ENCODE measurements at places on chromosomes 4 and X.

GRCh38 chr4:68349279-68349648 lies 626 bp downstream of the YTHDC1 start:
- no peak for DNase-seq

- DNase-seq, result no peak
Measured at GRCh38 chr4:125013891-125014290, 300.9 kb upstream of the FAT4 start.

- DNase-seq, result peak; percentile 22
Measured at GRCh38 chrX:101658661-101659491, 774 bp downstream of the ARMCX2 start.

DNA sequence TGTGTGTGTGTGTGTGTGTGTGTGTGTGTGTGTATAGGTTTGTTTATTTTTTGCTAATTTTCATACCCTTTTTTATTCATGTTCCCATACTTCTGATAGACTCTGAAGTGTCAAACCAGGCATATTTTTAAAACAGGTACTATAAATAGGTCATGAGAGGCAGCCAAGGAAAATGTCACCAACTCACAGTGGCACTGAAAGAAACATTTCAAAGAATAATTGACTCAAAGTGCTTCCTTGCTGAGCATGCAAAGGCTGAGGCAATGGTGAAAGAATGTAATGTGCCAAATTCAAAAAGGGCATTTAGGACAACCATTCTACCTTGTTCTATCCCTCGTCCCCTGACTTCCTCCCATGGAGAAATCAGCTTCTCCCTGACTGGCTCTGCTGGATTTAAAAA lies 95.5 kb downstream of the EIF4E start:
- no peak for DNase-seq

DNA sequence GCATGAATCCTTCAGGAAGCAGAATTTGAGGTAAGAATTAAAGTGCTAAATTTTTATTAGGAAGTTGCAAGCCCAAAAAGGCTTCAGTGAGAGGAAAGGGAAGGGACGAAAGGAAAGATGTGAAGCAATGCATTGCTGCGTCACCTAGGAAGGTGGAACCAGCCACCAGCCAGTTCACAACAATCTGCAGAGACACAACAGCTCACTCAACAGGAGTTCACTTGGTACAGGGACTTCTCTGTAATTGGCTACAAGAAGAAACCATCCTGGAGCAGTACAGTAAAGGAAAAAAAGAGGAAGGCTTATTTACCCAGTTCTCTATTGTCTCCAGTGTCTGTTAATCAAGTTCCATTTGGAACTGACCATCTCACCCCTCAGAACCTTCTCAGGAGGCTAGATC lies 157.6 kb downstream of the HNRNPD start:
- DNase-seq, result no peak

GRCh38 chr4:56468097-56468422 lies 643 bp downstream of the SRP72 start:
- no peak for DNase-seq

DNA sequence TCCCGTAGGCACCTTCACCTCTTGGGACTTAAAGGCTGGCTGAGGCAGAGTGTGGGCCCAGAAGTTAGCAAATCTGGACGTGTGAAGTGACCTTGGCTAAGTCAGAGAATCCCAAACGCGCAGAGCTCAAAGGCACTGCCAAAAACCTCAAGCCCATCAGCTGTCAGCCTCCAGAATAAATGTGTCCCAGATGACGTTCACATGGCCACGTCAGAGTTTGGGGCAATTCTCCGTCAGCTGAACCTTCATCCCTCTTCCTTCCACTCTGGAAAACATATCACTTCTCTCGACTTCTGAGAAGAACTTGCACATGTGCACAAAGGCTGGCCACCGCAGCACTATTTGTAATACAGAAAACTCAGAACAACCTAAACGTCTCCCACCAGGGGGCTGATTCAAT lies 35.7 kb upstream of the APLN start:
- no peak for DNase-seq

- no peak for DNase-seq
Measured at GRCh38 chr4:109571494-109571893, 11.4 kb downstream of the MCUB start.

GRCh38 chrX:18793601-18794089 lies 86.2 kb downstream of the PPEF1 start:
- no peak for DNase-seq

DNA sequence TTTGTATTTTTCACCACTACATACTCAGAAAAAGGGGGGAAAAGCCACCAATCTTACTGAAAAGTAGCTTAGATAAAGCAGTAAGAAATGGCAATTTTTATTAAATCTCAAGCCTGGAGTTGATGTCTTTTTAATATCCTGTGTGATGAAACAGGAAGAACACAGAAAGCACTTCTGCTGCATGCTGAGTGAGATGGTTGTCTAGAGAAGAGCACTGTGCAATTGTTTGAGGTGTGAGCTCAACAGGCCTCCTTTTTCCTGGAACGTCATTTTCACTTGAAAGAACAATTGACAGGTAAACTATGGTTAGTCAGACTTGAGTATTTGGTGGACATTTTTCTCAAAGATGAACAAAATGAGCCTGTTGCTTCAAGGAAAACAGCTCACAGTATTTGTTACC lies 73.9 kb downstream of the RTL5 start:
- no peak for DNase-seq

- no peak for DNase-seq
Measured at GRCh38 chr4:88857588-88857987, 160.0 kb upstream of the NAP1L5 start.

- DNase-seq, result no peak
Measured at GRCh38 chr4:8112036-8112576, 46.5 kb downstream of the ABLIM2 start.

DNA sequence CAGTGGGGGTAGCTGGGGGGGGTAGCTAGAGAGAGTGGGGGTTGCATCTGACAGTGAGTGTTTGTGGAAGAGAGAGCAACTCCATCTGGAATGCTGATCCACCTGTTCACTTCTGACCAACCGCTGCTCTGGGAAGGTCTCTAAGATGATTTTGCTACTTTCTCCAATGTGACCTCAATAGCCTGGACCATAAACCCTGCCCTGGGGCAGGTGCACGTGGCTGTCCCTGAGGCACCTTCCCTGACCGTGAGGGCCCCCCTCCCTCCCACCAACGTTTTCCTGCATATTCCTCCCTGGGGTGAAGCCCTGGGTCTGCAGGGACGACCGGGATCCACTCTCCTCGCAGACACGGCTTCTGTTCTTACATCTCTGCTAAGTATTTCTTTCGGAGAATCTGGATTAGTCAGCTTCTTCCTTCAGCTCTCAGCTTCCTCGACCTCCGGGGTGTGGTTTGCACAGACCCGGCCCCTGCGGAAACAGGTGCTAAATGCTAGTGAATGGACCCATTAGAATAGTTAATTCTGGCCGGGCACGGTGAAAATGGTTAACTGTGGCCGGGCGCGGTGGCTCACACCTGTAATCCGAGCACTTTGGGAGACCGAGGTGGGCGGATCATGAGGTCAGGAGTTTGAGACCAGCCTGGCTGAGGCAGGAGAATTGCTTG lies 21.4 kb upstream of the PLCXD1 start:
- DNase-seq, result no peak

DNA sequence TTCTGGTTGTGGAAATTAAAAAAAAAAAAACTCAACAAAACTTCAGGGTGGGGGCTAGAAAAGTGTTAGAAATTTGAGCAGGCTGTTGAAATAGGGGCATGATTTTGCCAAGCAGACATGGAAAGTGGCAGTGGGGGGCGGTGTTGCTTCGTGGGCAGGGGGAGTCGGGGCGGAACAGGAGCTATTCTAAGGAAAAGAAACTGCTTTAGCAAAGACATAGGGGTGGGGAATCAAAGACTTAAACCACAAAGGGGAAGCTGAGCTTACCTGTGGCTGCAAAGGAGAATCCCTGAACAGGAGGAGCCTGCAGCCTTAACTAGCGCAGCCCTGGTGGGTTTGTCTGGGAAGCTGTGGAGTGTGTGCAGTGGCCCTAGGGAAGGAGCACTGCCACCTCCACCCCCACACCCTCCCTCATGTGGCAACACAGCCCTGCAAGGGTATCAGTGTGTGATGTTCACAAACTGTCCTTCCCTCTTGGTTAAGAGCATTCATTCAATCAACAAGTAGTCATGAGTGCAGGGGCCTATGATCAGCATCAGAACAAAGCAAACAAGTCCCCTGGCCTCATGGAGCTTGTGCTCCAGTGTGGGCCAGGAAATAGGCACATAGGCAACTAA lies 20.5 kb downstream of the SEL1L3 start:
- peak; percentile 13 for DNase-seq

GRCh38 chr4:79913581-79913980 lies 159.4 kb downstream of the ANTXR2 start:
- no peak for DNase-seq

GRCh38 chr4:81600520-81601357 lies 129.0 kb upstream of the RASGEF1B start:
- no peak for DNase-seq

GRCh38 chrX:141989815-141990214 lies 86.1 kb downstream of the MAGEC1 start:
- no peak for DNase-seq

DNA sequence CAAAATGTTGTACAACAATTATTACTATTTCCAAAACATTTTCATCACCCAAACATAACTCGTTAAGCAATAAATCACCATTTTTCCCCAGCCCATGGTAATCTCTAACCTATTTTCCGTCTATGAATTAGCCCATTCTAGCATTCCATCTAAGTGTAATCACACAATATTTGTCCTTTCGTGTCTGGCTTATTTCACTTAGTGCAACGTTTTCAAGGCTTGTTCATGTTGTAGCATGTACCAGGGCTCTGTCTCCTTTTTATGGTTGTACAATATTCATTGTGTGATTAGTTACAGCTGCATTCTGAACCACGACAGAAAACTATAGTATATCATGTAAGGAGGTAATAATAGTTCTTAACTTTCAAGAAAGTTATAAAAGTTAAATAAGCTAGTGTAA lies 656.0 kb upstream of the HS3ST1 start:
- DNase-seq, result no peak

DNA sequence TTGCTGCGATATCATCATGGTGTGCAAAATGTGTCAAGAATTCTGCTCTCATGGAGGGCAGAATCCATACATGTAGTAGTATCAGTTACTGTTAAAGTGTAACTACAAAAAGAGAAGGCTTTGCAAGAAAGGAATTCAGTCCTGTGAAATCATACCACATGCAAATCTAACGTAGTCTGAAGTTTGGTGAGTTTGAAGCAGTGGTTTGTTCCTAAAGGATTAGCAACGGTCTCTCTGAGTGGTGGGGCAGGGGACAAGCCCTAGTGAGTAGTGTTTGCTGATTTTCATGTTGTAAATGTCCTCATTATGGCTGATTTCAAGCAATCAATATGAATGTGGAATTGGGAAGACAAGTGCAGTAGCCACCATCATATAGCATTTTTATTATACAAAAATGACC lies 47.1 kb upstream of the CLNK start:
- DNase-seq, result no peak

GRCh38 chr4:145525291-145525740 lies 43.7 kb downstream of the SMAD1 start:
- no peak for DNase-seq

DNA sequence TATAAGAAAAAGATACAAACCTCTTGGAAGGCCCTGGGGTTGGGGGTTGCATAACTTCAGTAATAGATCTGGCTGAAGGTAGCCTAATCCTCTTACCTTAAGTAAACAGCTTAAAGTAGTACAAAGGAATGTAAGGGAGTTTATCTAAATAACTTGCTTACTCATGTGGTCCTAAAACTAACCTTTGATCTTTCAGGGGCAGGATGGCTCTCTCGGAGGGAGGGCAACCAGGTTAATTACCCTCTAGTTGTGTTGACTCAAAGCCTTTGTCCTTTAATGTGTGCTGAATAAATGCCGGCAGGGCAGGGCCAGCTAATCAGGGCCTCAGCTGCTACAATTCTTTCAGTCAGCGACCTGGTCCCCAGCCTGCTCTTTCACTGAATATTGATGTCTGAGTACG lies 822.0 kb upstream of the SLIT2 start:
- no peak for DNase-seq

DNA sequence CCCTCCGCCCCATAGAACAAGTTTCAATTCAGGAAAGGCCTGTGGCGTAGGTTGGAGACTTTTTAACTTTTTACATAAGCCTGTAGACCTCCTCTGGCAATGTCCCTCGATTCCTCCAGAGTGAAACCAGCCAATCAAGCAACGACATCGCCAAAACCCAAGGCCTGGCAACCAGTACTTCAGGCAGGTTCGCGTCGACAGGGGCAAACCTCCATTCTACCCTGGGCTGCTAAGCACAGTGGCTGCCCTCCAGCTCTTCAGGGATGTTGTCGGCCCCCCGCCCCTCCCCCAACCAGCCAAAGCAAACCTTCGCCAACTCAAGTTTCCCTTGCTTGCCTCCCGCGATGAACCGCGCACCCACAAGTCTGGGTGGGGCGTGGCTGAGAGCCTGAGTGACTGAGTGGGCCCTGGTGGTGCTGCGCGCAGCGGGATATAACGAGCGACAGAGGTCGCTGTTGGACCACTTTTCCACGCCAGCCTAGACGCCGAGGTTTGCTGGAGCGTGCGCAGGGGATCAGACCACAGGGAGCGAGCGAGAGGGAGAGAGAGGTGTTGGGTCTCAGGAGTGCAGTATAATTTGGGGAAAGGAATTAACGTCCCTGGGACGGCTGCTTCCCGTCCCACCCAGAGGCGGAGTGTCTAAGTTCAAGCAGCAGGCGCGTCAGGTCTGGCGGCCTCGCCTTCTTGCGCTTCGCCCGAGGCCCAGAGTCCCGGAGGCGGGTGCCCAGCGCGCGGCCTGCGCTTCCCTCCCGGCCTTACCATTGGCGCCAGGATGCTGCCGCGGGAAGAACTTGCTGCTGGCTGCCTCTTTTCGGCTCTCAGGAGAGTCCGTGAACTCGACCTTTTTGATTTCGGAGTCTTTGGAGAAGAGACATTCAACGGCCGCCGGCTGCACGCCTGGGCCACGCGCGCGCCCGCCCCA lies 9.0 kb upstream of the PITX2 start:
- peak; percentile 41 for DNase-seq

DNA sequence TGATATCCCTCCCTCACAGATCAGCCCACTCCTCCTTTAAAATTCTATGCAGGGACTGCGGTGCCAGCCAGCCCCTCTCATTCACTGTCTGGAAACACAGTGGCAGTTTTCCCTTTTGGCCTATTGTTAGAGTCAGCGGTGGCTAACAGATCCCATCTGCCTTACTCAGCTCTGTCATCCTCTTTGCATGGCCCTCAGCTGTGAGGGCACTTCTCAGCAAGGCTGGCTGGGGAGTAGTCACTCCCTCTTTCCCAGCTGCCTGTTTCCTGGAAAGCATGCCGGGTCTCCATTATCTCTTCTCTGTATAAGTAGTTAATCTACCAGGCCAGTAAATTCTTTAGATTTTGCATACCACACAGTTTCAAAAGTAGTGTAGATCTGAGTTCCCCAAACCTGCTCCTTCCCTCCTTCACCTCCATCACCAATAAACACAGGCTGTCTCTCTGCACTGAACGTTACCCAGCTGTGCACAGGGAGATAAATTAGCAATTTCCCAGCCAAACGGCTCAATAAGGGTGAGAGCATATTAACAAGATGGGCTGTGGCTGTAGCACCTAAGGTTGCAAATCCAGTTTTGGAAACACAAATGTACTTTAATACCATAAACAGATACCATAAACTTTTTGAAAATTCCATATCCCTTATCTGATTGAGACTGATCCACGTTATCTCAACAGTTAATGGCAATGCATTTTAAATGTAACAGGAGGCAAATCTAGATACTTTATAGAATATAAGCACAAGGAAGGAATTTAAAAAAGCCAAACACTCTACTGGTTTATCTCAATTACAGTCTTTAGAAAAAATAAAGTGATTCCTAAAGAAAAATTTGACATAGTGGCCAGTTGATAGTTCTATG lies 229.3 kb downstream of the ANKRD50 start:
- DNase-seq, result no peak

All from stimulated activated CD4-positive, alpha-beta T cell treated with anti-CD3 and anti-CD28 coated beads, TNF-alpha, amount 100 ng/mL, for 24 hours (primary cell).